ENCODE measurements at places on chromosomes 1 and 21. TPM values are rescaled to one million over a fixed set of nuclear protein-coding genes. Genes with fewer than 3 reads are reported as not detected.

CFHR3 gene
- not detected for total RNA-seq

RNU1-2 gene
- total RNA-seq: not detected

MPZ gene
- total RNA-seq: not detected

FNDC5 gene
- 3.3 TPM for total RNA-seq

CAPN8 gene
- 0.14 TPM for total RNA-seq

PFKFB2 gene
- 4.0 TPM for total RNA-seq

TAS1R1 gene
- not detected for total RNA-seq

LCE6A gene
- total RNA-seq: not detected

NTNG1 gene
- 0.41 TPM for total RNA-seq

OR6K3 gene
- total RNA-seq: not detected

SLC6A9 gene
- total RNA-seq: not detected

USP24 gene
- 13.0 TPM for total RNA-seq

CCDC17 gene
- not detected for total RNA-seq

ELF3 gene
- 255 TPM for total RNA-seq

ASAP3 gene
- 4.7 TPM for total RNA-seq

NTRK1 gene
- total RNA-seq: not detected

CRYBG2 gene
- total RNA-seq: not detected

Measured in Caki2 (cell line).